Neural crest cell (in vitro differentiated cells): ENCODE measurements at places on chromosomes 11 and 22.

DNA sequence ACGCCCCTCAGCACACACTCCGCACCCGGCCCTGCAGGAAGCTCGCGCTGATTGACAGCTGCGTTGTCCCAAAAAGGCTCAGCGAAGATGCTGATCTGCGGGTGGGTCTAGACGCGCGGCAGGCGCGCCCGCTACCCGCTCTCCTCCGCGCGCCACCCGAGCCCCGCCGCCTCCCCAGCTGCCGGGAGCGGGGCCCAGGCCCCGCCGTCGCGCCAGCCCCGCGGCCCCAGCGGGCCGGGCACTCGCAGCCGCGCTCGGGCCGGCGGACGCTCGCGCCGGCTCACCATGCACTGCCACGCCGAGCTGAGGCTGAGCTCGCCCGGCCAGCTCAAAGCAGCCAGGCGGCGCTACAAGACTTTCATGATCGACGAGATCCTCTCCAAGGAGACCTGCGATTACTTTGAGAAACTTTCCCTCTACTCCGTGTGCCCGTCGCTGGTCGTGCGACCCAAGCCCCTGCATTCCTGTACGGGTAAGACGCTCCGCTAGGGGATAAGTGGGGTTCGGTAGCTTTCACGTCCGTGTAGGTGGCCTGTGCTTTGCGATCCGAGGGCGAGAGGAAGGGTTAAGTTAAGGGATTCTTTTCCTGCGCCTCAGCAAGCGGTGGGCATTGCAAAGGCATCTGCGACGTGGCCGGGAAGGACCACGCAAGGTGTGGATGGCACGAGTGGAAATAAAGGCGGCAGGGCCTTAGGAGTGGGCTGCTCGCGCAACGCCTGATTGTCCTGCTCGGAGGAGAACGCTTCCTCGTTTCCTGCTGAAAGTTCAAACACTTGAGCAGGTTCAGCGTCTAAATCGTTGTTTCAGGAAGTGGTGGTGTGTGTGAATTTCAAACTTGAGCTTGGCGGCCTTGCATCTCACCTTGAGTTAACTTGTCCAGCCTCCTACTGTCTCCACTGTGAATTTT, at the start of gene BARX2:
Gene BARX2 (plus strand): TSS at position 98 of the 907 bp plus-strand sequence. CDS start 188 bp downstream, at position 286.
- DNase-seq: peak; percentile 49

GRCh38 chr11:133597236-133597635, 64.9 kb upstream of the OPCML start:
- no peak for DNase-seq

- DNase-seq: no peak
Measured at GRCh38 chr22:42433754-42434682, 1.8 kb upstream of the NFAM1 start.

GRCh38 chr11:47035108-47035507, 98.5 kb downstream of the CSTPP1 start:
- no peak for DNase-seq

DNA sequence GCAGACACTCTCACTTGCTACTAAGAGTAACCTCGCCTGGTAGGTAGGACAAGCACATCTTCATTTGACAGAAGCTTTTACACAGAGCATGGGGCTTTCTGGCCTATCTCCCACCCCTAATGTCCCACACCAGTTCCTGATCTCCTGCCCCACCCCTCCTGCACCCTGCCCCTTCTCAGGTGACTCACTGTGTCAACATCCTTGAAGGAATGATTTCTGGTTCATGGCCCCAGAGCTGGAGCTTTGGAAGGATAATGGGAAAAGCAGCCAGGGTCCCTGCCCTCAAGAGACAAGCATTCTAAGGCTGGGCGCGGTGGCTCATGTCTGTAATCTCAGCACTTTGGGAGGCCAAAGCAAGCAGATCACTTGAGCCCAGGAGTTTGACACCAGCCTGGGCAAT, 47.2 kb downstream of the LRFN4 start:
- no peak for DNase-seq
